ENCODE measurements at places on chromosomes 6 and 20.

DNA sequence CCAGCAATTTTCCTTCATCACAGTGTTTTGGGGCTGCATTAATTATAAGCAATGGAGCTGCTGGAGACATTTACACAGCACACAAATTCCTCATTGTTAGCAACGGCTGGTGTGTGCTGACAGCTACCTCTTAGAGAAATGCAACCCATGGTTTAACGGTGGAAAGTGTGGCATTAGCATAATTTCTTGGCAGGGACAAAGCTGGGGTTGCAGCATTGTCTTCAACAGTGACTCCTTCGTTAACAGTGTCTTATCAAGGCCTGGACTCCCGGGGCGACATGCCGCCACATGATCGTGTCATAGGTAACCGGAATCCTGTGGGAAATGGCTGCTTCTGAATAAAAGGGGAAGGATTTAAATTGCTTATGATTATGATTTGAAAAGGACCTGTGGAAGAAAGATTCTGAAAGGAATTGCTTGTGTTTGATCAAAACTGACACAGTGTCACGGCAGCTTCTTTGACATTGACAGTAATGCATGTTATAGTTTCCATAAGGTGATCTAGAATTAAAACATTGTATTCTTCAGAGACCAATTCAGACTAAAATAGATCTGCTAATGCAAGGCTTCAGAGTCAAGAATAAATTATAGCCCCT, 128.0 kb downstream of the UST start:
- DNase-seq, result no peak

DNA sequence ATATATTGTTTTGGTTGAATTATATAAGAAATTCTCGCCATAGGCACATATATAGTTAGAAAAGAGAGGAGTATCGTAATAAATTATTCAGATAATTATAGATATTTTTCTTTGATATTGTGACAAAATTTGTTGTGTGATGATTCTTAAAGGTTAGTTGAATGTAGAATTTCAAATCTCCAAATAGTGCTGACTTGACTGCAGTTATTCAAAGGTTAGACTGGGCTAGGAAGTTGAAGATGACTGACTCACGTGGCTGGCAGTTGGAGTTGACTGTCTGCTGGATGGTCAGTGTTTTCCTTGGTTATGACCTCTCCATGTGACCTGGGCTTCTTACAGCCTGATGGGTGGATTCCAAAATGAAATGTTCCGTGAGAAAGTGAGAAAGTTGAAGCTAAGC, 55.3 kb downstream of the FLRT3 start:
- DNase-seq, result no peak

GRCh38 chr6:42304053-42304712, 86.5 kb upstream of the MRPS10 start:
- no peak for DNase-seq

- DNase-seq, result no peak
Observed at GRCh38 chr6:163683105-163683622, 268.6 kb downstream of the QKI start.

DNA sequence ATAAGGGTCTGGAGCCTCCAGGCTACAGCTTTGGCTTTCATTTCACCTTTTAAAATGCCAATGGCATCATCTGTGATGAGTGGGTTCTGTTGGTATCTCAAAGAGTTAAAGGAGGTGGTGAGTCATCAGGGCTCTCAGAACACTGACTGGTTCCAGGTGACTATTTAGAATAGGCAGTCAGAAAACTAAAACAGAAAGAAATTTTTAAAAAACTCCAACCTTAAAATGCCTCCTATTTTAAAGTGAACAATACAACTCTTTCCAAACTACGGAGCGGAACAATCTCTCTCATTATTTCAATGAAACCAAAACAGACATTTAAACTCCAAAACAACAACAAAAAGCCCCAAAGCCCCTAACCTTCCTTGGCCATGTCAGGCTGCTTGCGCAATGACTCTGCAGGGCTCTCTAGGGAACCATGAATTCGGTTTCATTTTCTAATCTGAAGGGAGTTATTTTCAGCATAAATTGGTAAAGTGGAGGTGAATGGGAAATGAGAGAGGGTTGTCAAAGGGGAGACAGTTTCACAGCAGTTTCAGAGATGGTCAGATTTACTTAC, 194.9 kb downstream of the KIF6 start:
- no peak for DNase-seq

- DNase-seq, result no peak
Observed at GRCh38 chr6:79670789-79671188, 39.7 kb downstream of the SH3BGRL2 start.

Measured in activated CD4-positive, CD25-positive, alpha-beta regulatory T cell (primary cell).